Endodermal cell (in vitro differentiated cells): ENCODE measurements at places on chromosomes 12 and 14. TPM values are rescaled to one million over a fixed set of nuclear protein-coding genes. Genes with fewer than 3 reads are reported as not detected.

The IFNG-AS1 gene
- total RNA-seq: not detected in 3 replicates

The ATF7 gene
- total RNA-seq: 29.0 and 31.3 TPM in 2 replicates

The GPR162 gene
- total RNA-seq: 10.2 and 14.7 TPM in 2 replicates

DNA sequence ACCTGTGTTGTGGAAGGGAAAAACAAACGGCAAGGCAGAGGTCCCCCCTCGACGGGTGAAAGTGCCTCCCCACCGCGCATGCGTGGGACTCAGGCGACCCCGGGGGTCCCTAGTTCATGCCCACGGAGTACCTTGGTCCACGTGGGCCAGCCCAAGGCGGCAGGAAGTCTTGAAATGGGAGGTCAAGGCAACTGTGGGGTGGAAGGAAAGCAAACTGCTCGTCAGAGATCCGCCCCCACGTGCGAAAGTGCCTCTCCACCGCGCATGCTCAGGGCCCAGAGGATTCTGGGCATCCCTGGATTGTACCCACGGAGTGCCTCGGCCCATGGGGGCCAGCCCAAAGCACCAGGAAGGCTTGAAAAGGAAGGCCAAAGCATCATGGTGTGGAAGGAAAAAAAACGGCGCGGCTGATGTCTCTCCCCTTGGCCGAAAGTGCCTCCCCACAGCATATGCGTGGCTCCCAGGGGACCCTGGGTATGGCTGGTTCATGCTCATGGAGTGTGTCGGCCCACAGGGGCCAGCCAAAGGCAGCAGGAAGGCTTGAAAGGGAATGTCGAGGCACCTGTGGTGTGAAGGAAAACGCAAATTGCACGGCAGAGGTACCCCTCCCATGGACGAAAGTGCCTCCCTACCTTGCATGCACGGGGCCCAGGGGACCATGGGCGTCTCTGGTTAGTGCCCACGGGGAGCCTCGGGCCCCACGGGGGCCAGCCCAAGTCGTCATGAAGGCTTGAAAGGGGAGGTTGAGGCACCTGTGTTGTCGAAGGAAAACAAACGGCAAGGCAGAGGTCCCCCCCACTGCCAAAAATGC, 369.7 kb downstream of the ALG10 start:
- H3K36me3 ChIP-seq: no peaks in the 10 kb centered on the region
- no peak overlapping the region for H3K27ac ChIP-seq
- H3K4me1 ChIP-seq: no peaks in the 10 kb centered on the region
- no peak overlapping the region for H3K4me3 ChIP-seq

GRCh38 chr12:42761601-42762350, 172.2 kb upstream of the PRICKLE1 start:
- no peak overlapping the region for H3K27ac ChIP-seq
- no peak for DNase-seq
- peaks cover 2% of the 10 kb centered on the region for H3K4me1 ChIP-seq
- H3K27me3 ChIP-seq: no peaks in the 10 kb centered on the region
- no peak overlapping the region for H3K4me3 ChIP-seq
- H3K36me3 ChIP-seq: no peaks in the 10 kb centered on the region

DNA sequence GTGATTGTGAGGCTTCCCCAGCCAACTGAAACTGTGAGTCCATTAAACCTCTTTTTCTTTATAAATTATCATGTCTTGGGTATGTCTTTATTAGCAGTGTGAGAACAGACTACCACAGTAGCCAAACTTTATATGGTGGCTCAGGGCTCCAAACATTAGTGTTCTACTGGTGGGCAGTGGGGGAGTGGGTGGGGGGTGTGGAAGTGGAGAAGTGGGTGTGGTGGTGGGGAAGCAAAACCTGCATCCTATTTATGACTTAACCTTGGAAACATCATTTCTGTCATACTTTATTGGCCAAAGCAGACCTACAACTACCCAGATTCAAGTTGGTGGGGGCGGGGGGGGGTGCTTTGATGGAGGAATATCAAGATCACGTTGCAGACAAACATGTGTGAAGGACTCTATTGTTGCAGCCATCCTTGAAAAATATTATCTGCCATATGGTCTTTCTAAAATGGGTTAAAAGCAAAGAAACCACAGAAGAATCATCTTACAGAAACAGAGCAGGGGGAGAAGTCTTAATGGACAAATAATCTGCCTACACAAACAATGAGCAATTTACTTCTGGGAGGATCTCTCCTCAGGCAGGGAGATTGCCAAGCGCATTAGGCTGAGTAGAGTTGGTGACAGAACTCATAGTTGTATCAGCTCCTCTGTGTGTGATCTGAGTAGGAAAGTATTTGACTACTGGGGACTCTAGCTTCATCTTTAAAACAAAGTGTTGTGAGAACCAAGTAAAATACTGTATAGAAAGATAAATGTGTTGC, 1.4 kb upstream of the PWP1 start:
- H3K36me3 ChIP-seq: peaks cover 12% of the 10 kb centered on the region
- no peak overlapping the region for H3K27ac ChIP-seq
- no peak for DNase-seq
- no peaks in the 10 kb centered on the region for H3K27me3 ChIP-seq

- no peaks in the 10 kb centered on the region for H3K27me3 ChIP-seq
- H3K4me1 ChIP-seq: peaks cover 8% of the 10 kb centered on the region
- no peak overlapping the region for H3K27ac ChIP-seq
- no peak overlapping the region for H3K4me3 ChIP-seq
Observed at GRCh38 chr12:6041891-6042290, 82.6 kb downstream of the VWF start.

- no peak within 1 kb of the TSS for H3K27ac ChIP-seq
- H3K36me3 ChIP-seq: no peaks in the 10 kb centered on the region
- no peak within 1 kb of the TSS for H3K4me3 ChIP-seq
- H3K4me1 ChIP-seq: no peaks in the 10 kb centered on the region
- DNase-seq: no peak
- peaks cover 34% of the 10 kb centered on the region for H3K27me3 ChIP-seq
Observed at GRCh38 chr12:1820191-1820895, at the start of gene LRTM2. Gene LRTM2 (plus strand): TSS chr12:1820565. CDS start chr12:1828149, 7,584 bp downstream.

DNA sequence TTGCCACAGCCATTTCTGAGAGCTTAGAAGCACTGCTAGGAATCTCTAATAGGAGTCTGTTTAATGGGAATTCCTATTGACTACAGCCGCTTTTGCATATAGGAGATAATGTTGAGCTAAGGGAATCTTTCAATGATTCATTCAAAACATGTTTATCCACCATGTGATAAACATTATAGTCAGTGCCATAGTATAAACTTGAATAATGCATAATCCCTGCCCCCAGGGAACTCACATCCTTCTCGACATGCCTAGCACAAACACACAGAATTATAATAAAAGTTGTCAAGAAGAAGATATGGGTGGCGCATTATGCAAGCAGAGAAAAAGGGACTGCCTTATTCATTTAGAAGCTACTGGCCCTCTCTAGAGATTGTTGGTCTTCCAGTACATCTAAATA, 248.0 kb downstream of the DAD1 start:
- H3K4me1 ChIP-seq: no peaks in the 10 kb centered on the region
- DNase-seq: no peak
- no peak overlapping the region for H3K27ac ChIP-seq
- no peak overlapping the region for H3K4me3 ChIP-seq
- H3K36me3 ChIP-seq: no peaks in the 10 kb centered on the region
- no peaks in the 10 kb centered on the region for H3K27me3 ChIP-seq
